ENCODE measurements at places on chromosomes 6 and 20.

- peak overlapping the region; percentile 64 for H3K4me3 ChIP-seq
- H3K27me3 ChIP-seq: no peaks in the 10 kb centered on the region
- H3K4me1 ChIP-seq: no peaks in the 10 kb centered on the region
- no peak for DNase-seq
- no peaks in the 10 kb centered on the region for H3K36me3 ChIP-seq
- peak overlapping the region; percentile 22 for H3K27ac ChIP-seq
These were observed 730 bp downstream of the PARD6B start for GRCh38 chr20:50731930-50732690.

DNA sequence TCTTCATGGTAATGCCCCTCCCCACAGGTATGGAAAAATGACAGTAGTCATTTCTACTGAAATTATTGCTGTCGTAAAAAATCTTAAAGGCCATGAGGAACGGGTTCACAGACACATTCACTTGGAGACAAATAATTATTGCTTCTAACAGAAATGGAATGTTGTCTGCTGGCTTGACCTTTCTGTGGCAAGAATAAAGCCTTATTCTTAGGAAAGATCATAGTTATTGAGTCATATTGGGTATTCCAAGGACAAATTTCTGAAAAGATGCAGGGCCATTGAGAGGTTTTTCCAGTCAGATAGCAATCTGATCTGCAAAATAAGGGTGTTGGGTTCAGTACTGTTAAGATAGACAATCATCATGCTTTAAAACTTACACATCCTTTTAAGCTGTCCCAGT, 29.2 kb downstream of the AKAP7 start:
- no peak overlapping the region for H3K4me3 ChIP-seq
- no peaks in the 10 kb centered on the region for H3K27me3 ChIP-seq
- no peaks in the 10 kb centered on the region for H3K36me3 ChIP-seq
- H3K4me1 ChIP-seq: no peaks in the 10 kb centered on the region
- no peak for DNase-seq
- no peak overlapping the region for H3K27ac ChIP-seq

GRCh38 chr20:7355051-7355450, 585.2 kb downstream of the HAO1 start:
- H3K27ac ChIP-seq: no peak overlapping the region
- no peak for DNase-seq
- no peaks in the 10 kb centered on the region for H3K36me3 ChIP-seq

DNA sequence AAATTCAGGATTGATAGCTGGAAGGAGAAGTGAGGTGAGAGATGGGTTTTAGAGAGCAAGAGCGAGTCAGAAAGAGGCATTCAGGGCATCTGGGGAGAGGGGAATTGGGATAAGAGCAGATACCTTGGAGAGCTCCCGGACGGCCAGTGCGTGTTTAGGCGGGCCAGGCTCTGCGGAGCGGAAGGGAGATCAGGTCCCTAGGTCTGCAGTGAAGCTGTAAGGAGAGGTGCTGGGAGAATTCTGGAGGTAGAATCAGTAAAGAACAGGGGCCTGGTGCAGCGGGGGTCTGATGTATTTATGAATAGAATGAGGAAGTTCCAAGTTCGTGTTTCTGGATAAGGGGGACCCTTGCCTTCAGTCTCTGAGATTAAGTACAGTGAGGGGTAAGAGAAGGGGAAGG, 47.4 kb upstream of the FAM83D start:
- no peak overlapping the region for H3K27ac ChIP-seq
- no peaks in the 10 kb centered on the region for H3K36me3 ChIP-seq
- no peak overlapping the region for H3K4me3 ChIP-seq
- no peak for DNase-seq

DNA sequence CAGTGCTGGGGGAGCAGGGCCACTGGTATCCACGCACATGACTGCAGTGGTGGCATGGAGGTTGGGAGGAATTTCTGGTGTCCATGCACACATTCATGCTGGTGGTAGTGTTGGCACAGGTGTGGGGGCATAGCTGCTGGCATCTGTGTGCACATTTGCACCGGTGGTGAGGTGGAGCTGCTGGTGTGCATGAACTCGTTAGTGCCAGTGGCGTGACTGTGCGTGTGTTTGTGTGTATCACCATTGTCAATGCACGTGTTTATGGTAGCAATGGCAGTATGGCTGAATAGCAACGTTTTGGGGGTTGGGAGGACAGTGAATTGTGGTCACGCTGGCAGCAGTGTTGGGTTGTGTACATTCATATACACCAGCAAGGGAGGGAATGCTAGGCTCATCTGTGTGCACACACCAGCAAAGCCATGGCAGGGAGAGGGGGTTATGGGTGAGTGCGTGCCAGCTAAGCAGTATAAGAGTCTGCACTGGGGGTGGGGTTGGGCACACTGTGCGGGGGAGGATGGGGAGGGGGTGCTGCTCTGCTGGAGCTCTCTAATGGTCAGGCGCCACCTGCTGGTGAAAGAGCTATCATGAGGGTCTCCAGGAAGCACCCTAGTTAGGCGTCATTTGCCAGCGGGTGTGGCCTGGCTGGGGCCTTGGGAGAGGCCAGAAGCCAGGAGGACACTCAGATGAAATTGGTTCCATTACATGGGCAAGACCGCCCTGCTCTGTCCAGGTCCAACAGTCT, 626.1 kb upstream of the ID4 start:
- H3K4me3 ChIP-seq: no peak overlapping the region
- no peak for DNase-seq
- no peaks in the 10 kb centered on the region for H3K36me3 ChIP-seq
- H3K27ac ChIP-seq: no peak overlapping the region
- H3K4me1 ChIP-seq: no peaks in the 10 kb centered on the region

Data from aorta (tissue), 5 donors.